ENCODE measurements at places on chromosomes 6 and 20. TPM values are rescaled to one million over a fixed set of nuclear protein-coding genes. Genes with fewer than 3 reads are reported as not detected.

Gene IRF4
- polyA plus RNA-seq, result 0.41 TPM

GRCh38 chr20:64236137-64237088 lies 19.1 kb upstream of the PCMTD2 start:
- DNase-seq, result no peak

GRCh38 chr6:104418125-104418524 lies 441.6 kb downstream of the HACE1 start:
- DNase-seq, result no peak

DNA sequence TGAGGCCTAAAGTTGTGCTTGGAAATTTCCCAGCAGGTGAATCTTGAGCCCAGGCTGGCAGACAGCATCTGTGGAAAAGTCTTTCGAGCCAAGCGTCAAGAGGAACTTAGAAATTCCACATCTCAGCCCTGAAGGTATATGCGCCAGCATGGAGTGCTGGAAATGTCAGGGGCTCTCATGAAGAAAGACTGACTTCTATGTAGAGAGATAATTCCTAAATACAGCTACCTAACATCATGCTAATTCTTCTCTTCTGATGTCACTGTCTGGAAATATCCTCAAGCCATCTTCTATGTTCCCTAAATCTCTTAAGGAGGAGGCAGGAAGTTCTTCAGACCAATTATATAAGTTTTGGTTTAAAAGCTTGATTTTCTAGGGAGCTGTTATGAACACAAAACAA lies 492.4 kb upstream of the MARCKS start:
- DNase-seq, result no peak

DNA sequence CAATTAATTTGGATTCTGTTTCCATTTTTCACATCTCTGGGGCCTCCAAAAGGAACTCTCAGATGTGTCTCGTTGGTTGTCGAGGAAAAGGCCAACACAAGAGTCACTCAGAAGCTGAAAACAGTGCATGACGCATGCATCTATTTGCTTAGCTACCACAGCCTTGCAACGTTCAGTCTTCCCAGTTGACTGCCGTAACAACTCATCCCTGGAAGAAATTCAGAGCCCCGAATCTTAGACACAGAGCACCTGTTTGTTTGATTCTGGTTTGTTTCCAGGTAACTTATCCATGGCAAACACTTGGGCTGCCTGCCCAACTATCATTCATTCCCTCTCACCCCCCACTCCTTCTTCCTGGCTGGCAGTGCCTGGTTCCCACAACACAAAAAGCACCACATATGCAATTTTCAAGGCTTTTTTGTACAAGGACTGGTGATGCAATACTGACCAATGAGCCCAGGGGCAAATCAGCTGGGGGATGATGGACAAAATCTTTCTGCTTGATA lies 60.5 kb downstream of the ZMYND8 start:
- no peak for DNase-seq

DNA sequence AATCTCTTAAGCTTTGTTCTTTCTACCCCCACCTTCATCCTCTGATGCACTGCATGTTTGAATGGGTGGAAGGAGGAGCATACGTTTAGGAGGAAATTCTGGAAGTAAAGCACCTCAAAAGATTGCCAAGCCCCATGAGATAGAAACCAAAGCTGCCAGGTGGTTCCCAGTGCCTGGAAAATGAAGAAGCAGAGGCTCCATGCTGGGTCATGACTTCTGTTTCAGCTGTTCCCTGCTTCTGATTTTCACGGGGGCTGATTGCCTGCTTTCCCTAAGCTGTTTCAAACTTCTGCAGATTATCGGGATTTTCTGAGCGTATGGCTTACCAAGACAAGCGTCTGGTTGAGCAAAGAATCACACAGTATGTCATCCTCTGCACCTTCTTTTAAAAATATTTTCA lies 87.5 kb upstream of the SYNDIG1 start:
- no peak for DNase-seq

- DNase-seq, result no peak
Observed at GRCh38 chr6:167554854-167555253, 230.0 kb downstream of the TTLL2 start.

Gene SNAP91
- 0.18 TPM for polyA plus RNA-seq

- no peak for DNase-seq
Observed at GRCh38 chr6:152351110-152351509, 286.1 kb downstream of the SYNE1 start.

- DNase-seq, result no peak
Observed at GRCh38 chr6:108942556-108943492, 94.6 kb downstream of the ARMC2 start.

GRCh38 chr20:32476684-32477593 lies 108.2 kb downstream of the NOL4L start:
- no peak for DNase-seq

DNA sequence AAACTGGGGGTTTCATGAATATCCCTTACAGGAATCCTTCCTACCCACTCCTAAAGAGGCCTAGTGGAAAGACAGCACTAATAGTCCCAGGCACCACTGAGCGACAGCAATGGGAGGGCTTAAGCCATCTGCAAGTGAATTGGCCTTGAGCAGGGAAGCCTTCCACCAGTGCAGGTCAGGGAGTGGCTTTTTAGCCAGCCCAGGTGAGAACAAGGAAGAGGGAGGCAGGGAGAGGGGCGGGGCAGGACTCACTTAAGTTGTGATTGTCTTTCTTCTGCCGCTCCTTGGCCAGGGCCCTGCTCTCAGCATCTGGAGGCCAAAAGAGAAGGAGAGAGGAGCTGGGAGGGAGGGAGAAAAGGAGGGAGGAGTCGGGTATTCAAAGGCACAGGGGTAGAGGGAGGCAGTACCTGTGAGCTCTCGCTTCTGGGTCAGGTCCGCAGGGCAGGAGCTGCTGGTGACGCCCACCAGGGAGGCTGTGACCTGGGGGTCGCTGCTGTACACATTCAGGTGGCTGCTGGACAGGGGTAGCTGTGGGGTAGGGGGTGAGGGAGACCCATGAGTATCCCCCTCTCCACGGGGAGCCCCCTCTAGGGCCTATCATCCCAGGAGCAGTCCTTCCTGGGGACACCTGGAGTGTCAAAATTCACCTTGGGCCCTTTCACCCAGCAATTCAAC lies 47.8 kb downstream of the TFEB start:
- DNase-seq, result no peak

All from right cardiac atrium (tissue), 5 donors.